ENCODE measurements at places on chromosomes 1 and 21.

- DNase-seq, result no peak
Observed at GRCh38 chr1:27647328-27647727, 12.3 kb upstream of the FGR start.

DNA sequence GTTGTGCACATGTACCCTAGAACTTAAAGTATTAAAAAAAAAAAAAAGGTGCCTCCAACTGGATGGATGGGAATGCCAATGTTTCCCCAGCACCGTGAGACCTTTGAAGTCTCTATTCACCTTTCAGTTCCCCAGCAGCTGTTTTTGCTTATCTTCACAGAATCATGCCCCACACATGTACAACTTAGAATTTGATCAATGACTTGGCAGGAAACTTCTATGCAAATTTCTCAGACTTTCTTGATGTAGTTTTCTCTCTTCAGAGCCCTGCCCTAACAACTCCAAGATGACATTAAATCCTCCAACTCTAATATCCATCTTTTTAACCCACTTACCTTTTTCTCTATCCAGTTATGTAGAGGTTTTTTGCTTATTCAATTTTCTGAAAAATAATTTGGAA lies 144.3 kb downstream of the PLPPR5 start:
- DNase-seq, result no peak

DNA sequence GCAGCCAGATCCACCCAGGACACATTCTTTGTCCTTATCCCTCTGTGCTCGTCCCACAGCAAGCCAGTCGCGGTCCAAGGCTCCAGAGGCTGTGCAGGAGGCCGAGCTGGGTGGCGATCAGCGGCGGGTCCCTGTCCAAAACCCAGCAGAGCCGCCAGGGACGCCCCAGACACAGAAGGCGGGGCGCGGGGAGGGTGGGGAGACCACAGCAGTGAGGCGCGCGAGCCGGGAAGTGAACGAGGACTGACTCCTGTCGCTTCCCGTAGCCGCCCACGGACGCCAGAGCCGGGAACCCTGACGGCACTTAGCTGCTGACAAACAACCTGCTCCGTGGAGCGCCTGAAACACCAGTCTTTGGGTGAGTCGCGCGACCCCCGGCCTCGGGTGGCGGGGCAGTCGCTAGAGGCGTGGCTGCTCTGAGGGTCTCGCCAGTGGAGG lies at the start of gene LGALS8:
LGALS8 (plus strand) TSS at position 279 of the 438 bp plus-strand sequence. CDS start 2,089 bp downstream, outside the sequence.
- no peak for DNase-seq

DNA sequence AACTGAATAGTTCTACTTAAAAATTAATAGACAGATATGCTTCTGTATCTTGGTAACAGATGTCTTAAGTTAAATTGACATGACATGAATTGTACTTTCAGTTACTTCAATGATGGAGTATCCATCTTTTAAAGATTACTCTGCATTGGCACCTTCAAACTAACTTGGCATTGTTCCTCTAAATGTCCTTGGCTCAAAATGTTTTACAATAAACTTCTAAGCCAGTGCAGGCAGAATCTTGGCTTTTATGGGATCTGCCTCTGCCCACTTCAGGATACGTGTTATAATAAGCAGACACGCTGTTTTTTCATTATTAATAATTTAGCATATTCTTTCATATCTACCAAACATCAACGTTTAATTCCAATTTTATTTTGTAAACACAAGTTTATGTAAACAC lies 873.4 kb upstream of the ADAMTS5 start:
- DNase-seq, result no peak

GRCh38 chr1:153872934-153873333 lies 49.8 kb downstream of the GATAD2B start:
- no peak for DNase-seq

DNA sequence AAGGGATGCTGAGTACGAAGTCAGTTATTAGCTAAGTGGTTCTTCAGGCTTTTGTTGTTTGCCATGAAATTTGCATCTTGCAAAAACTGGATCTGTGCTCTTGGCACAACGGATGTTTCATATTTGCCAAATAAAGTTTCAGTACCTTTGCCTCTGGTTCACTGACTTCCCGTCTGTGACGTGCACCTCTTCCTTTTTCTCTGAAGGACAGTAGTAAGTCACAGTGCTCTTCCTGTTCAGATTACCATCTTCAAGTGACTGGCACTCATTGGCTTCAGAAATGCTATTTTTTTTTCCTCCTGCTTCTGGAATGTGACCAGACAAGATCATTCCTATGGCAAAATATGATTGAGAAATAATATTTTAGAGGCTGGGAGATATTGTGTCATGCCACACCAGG lies 75.9 kb upstream of the GREM2 start:
- no peak for DNase-seq

DNA sequence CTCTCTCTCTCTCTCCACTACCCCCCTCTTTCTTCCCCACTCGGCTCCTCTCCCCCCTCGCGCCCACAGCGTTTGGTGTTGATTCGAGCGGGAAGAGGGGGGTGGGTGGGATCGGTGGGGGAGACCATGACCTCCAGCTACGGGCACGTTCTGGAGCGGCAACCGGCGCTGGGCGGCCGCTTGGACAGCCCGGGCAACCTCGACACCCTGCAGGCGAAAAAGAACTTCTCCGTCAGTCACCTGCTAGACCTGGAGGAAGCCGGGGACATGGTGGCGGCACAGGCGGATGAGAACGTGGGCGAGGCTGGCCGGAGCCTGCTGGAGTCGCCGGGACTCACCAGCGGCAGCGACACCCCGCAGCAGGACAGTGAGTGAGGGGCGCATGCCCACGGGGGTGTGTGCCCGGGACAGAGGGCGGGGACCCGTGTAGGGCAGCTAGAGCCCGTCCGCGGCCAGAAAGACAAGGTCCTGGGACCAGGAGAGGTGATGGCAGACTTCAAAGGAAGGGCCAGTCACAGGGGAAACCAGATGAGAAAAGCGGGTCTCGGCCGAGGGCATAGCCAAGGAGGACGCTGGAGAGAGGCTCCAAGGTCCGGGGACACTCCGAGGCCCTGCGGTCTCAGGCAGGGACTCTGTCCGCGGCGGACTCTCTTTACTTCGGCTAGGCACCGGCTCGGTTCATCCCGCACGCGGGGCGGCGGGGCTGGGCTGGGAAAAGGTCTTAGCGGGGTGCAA lies at the start of gene PRRX1:
PRRX1 (plus strand) TSS at position 39 of the 735 bp plus-strand sequence; CDS start at position 127, 88 bp downstream.
- DNase-seq, result no peak

DNA sequence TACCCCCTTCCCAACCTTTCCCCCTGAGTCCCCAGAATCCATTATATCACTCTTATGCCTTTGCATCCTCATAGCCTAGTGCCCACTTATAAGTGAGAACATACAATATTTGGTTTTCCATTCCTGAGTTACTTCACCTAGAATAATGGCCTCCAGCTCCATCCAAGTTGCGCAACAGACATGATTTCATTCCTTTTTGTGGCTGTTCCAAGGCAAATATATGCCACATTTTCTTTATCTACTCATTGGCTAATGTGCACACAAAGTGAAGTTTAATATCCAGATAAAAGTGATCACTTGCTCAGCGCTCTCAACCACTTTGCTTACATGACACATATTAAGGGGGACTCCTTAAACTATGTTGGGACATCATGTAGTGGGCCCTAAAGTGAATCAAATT lies 72.4 kb upstream of the TIAM1 start:
- DNase-seq, result no peak

GRCh38 chr1:155070158-155070621 lies 6.7 kb downstream of the EFNA4 start:
- DNase-seq, result no peak

GRCh38 chr1:111236806-111237205 lies 9.3 kb downstream of the CHI3L2 start:
- DNase-seq, result no peak

All from epithelial cell of prostate (primary cell).